Left lung (tissue), 14 donors: ENCODE measurements at places on chromosomes 13 and 19. TPM values are rescaled to one million over a fixed set of nuclear protein-coding genes. Genes with fewer than 3 reads are reported as not detected.

The ZNF578 gene
- 6.6 TPM for polyA plus RNA-seq

- no peak for DNase-seq
These were observed 114.8 kb upstream of the MIR17HG start for GRCh38 chr13:91232716-91233115.

DNA sequence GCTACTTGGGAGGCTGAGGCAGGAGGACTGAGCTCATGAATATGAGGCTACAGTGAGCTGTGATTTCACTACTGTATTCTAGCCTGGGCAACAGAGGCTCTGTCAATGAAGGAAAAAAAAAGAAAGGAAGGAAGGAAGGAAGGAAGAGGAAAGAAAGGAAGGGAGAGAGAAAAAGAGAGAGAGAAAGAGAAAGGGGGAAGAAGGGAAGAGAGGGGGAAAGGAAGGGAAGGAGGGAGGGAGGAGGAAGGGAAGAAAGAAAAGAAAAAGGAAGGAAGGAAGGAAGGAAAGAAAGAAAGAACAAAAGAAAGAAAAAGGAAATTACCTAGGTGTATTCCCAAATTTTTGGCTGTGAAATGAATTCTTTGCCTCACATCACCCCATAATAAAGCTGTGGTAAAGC is 7.2 kb upstream of the RFX2 start:
- no peak for DNase-seq

DNA sequence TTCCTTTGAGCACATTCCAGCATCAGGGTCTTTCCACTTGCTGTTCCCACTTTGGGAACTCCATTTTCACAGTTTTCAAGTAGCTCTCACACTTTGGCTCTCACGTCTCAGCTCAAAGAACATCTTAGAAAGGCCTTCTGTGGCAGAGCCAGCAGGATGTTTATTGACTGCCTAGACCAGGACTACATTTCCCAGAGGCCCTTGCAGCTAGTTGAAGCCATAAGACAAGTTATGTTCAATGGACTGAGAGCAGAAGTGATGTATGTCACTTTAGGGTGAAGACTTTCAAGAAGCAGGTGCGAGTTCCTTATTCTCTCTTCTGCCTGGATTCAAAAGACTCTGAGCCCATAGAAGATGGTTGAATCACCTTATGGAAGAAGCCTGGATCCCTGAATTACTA is 4.3 kb upstream of the HAUS5 start:
- no peak for DNase-seq

DNA sequence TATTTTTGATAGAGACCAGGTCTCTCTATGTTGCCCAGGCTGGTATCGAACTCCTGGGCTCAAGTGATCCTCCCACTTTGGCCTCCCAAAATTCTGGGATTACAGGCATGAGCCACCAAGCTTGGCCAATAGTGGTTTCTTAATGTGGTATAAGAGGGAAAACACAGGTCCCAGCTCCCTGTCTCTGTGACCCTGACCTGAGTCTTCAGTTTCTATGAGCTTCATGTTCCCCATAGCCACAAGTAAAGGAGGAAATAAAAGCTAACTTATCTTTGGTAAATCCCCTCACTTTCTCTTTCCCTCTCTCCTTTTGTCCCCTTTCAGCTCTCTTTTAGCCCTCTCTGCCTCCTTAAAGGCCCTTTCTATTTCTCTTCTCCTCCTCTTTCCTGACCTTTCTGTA is 50.3 kb downstream of the ABCC4 start:
- DNase-seq = no peak
